ENCODE measurements at places on chromosomes 2 and 18.

GRCh38 chr2:191385416-191386160 lies 140.4 kb downstream of the MYO1B start:
- no peak for DNase-seq

- no peak for DNase-seq
Measured at GRCh38 chr2:188016917-188017316, 274.8 kb upstream of the GULP1 start.

DNA sequence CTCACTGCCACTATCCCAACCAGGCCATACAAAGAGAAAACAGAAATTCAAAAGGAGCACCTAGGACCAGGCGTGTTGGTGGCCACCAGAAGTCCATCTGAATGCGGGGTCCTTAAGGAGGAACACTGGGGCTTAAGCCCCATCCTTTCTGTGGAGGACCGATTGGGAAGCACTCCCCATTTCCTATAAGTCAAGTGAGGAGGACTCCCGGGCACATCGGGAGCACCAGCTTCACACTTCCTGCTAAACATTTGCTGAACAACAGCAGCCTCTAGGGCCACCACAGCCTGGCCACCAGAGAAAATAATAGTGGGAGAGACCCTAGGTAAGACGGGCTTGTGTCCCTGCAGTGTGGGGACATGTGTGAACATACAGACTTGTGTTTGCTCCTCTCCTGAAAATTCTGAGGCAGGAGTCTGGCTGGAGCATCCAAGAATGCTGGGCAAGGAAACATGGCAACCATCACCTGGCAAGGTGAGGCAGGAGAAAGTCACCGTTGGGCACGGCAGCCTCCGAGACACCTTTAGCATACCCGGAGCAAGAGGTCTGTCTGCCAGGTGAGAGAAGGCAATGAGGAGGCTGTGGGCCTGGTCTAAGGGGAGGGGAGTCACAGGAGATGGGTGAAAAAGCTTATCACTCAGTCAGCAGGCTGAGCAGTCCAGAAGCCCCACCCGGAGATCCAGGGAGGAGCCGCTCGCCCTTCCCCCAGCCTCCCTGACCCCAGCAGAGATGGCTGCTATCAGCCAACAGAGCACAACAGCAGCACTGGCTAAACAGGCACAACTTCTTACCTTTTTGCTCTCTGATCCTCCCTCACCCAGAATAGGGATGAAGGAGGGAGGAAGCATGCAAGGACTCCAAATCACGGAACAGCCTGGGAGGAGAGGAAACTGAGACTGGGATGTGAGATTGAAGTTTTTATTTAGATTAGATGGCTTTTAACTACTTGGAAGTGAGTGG lies 282.3 kb downstream of the EIPR1 start:
- peak; percentile 61 for DNase-seq

DNA sequence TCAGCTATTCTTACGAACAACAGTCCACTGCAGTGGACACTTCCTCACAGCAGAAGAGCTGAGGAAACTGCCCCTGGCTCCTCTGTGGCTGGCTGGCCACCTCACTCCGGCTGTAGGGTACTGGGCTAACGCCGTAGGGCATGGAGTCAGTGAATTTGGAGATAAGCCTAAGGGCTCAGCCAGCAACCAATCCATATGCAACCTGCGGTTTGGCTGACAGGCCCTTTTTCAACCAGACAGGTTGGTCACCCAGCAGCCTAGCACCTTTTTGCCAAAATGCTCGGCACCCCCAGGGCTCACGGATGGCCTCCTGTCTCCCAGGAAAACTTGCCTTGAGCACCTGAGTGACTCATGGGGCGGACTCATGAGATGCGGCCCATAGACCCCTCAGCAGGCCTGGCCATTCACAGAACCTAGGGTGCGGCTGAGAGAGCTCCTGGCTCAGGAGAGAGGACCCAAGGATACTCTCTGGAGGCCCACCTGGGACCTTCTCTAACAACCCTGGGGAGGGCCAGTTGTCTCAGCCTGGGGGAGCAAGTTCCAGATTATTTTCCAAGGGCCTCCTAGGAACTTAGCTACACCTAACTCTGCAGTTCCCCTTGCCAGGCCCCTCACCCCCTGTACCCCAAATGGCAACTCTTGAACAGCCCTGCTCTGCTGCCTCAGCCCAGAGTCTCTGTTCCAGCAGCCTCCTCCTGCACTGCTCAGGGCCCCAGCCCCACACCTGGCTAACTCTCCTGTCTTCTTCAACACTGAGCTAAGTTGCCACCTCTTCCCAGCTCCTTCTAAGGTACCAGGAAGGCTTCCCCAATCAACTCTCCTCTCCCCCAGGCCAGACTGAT lies 252.1 kb downstream of the CYP26B1 start:
- peak; percentile 70 for DNase-seq

DNA sequence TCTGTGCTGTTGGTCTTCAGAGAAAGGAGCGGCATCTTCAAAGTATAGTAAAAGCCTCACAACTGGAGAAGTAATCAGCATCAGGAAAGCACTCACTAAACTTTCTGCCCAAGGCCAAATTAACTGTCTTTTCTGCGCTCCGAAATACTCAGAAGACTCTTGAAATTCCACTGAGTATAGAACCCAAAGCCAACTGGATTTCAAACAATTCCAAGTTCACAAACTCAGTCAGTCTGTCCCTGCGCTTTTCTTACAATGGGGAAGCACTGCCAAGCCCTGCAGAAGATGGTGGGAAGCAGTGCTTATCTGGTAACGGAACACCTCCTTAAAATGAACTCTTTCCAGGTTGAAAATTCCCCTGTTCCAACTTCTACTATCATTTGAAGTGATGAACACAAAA lies 193.5 kb downstream of the NCKAP5 start:
- DNase-seq, result no peak

- no peak for DNase-seq
Measured at GRCh38 chr2:179824961-179825360, 36.5 kb downstream of the ZNF385B start.

- no peak for DNase-seq
Measured at GRCh38 chr2:210112871-210113270, 58.3 kb downstream of the KANSL1L start.

DNA sequence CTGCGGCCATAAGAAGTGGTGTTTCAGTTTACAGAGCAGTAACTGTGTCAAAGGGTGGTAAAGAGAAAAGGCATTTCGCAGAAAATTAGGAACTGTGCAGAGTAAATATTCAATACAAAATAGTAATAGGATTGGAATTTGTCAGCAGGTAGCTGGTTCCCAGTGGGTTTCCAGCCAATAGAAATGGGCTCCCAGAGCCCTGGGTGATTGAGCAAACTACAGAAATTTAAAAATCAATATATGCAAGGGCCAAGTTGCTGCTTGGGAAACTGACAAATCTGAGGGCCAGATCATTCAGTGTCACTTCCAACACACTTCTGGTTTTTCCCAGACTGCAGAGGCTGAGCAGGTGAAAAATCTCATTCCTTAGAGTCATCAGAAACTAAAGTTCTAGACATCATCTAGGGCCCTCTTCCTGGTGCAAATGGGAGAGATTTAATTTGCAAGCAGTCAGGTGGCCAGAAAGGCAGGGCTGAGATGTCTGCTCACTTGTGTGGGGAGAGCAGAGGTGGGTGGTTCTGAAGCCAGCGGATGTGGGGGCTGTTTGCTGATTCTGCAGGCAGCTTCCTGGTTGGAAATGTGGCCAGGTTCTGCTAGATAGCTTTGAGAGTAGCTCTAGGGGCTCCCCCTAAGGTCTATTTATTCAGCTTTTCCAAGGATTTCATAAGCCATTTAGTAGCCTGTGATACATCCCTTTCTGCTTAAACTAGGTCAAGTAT lies 182.4 kb downstream of the NCK2 start:
- peak; percentile 20 for DNase-seq

DNA sequence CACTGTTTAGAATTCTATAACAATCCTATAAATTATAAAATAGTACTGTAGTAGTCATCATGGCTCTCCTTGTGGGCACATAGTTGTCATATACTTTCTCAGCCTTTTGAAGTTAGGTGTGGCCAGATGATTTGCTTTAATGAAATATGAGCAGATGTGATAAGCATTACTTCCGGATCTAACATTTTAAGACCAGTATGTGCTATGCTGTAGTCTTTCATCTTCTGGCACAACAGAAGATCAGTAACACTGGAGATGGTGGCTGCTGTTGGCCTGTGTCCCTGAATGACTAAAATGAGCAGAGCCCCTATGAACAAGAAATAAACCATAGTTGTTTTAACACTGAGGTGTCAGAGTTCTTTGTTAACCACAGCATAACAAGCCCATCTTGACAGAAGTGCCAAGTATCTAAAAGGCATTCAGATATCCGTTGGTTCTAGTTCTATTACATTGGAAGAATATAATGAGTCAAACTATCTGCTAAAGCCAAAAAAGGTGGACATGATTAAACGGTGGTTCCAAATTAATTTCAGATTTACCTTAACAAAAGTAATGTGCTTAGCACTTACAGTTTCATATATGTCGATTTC lies 6.3 kb downstream of the MEX3C start:
- no peak for DNase-seq

DNA sequence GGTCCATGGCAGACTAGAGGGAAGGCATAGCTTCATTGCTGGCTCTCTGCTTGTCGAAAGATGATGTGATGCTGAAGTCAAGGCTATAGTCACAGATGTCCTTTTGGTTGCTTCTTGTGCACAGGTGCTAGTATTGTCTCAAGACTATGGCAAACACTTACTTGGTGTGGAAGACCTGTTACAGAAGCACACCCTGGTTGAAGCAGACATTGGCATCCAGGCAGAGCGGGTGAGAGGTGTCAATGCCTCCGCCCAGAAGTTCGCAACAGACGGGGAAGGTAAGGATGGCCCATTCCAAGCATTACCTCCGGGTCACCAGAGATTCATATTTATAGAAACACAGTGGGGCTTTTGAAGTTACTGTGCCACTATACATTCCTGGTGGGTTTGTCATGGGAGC lies 95.5 kb upstream of the EML6 start:
- no peak for DNase-seq

- no peak for DNase-seq
Measured at GRCh38 chr2:24579053-24579803, 88.2 kb downstream of the NCOA1 start.

DNA sequence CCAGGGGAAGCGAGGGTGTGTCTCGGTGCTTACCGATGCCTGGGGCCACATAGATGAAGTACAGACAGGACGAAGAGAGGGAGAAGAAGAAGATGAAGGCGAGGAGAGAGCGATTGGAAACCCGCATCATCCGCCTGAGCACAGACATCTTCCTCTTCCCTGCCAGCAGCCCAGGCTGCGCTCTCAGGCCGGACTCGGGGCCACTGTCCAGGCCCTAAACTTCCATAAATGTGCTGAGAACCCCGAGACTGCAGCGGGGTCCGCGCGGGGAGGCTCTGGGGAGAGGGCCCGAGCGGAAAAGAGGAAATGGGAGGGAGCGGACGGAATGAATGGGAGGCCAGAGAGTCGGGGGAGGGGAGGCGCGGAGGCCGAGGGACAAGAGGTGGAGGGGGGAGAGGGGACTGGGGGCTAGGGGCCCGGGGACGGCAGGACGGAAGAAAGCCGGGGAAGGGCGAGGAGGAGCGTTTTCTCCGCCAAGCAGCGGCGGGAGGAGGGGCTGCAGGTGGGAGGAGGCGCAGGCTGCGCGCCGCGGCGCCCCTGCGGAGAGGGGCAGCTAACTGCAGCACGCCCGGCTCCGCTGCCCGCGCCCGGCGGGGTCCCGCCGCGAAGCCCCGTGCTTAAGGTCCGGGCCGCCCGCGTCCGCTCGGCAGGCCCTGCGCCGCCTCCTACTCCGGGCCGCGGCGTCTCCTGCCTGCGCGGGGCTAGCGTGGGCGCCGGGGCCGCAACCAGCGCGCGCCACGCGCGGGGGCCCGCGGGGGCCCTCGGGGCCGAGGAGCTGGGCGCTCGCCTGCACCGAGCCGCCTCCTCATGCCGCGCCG lies at the start of gene B4GALT6:
Gene B4GALT6, minus strand, starts transcription at position 303 of the 818 bp plus-strand sequence. Its CDS starts 155 bp downstream, at position 148.
- DNase-seq, result peak; percentile 81

- DNase-seq, result no peak
Measured at GRCh38 chr2:196597531-196597930, 42.0 kb upstream of the CCDC150 start.

DNA sequence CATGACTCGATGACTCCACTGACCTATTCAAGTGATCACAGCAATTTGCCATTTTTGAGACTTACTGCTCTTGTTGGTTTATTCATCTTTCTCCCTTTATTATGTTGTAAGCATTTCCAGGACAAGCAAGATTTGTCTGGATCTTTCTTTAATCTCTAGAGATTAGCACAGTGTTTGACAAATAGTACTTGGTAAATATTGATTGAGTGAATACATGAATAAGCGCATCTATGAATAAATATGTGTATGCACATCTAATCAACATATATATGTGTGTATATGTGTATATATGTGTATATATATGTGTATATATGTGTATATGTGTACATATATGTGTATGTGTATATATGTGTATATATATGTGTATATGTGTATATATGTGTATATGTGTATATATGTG lies 7.3 kb downstream of the TMX3 start:
- no peak for DNase-seq

DNA sequence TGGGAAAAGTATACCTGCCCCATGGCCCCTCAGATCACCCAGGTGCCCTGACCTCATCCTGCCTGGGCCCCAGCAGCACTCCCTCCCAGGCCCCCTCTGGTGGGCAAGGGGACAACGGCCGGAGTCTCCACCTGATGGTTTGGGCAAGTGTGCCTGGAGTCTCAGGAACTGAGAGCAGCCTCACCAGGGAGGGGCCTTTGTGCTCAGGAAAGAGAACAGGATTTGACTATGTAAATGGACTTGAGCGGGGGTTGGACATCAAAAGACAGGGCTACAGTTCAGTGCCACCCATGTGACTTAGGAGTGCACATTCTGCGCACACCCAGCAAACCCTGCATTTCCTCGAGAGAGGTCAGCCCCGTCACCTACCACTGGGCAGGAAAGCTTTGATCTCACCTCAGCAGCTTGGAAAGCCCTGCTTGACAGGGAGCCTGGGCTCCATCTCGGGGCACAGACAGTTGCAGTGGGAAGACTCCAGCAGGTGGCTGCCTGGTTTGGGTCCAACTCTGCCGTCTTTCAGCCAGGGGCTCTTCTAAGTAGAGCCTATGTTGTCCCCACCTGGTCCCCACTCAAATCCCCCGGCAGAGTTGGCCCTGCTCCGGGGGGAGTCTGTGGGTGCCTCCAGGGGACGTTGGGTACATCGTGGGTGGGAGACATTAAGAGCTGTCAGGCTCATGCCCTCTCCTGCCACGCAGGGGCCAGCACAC lies 3.3 kb downstream of the INPP5D start:
- DNase-seq, result peak; percentile 73

DNA sequence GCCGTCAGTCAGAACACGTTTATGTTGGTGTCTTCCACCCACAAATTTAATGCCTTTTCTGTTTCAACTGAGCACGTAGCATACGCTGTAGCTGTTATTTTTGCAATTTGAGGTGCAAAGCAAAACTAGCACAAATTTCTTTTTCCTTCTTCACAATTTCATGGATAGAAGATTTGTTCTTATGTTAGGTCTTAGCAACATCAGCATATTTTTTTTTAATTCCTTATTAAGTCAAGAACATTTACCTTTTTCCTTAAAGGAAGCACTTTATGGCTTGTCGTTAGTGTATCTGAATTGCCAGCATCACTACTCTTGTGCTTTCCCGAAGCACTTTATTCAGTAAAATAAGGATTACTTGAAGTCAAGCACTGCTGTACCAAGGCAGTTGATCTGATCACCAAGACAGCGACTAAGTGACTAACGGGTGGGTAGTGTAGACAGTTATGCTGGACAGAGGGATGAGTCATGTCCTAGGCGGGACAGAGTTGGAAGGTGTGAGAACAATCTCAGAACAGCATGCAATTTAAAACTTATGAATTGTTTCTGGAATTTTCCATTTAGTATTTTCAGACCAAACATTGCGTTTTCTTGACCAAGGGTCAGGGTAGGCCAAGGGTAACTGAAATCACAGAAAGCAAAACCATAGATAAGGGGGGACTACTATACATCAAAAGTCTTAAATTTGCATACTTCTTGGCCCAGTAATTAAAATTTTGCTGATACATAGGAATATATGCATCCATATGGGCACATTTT lies 13.3 kb downstream of the BABAM2 start:
- DNase-seq, result peak; percentile 65

All from islet precursor cell (in vitro differentiated cells).